Hepatocyte (in vitro differentiated cells): ENCODE measurements at places on chromosomes 12 and 14. TPM values are rescaled to one million over a fixed set of nuclear protein-coding genes. Genes with fewer than 3 reads are reported as not detected.

- DNase-seq, result peak; percentile 80
Measured at GRCh38 chr12:96239711-96240635, 45.8 kb downstream of the ELK3 start.

GRCh38 chr14:100410056-100410565 lies 87.0 kb downstream of the SLC25A47 start:
- DNase-seq, result no peak

DNA sequence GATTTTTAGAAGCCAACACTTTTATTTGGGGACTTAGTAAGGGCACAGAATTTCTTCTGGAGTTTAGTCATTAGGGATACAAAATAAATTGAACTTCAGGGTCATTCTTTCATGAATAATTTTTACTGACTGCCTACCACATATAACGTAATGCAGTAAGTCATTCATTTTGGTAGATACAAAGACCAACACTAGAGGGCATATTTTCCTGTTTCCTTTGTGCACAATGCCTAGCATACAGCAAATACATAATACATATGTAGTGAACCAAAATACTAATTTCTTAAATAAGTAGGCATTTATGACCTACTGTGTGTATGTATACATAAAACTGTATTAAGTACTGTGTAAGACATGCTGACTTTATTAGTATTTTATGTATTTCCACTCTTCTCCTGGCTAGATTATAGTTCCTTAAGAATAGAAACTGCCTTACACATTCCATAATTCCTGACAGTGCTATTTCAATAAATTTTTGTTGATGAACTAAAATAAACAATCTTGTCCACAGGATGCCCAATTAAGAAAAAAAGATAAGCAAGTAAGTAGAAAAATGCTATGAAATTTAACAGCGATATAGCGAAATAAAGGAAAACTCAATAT lies 47.9 kb downstream of the PPP1R12A start:
- DNase-seq, result peak; percentile 42

DNA sequence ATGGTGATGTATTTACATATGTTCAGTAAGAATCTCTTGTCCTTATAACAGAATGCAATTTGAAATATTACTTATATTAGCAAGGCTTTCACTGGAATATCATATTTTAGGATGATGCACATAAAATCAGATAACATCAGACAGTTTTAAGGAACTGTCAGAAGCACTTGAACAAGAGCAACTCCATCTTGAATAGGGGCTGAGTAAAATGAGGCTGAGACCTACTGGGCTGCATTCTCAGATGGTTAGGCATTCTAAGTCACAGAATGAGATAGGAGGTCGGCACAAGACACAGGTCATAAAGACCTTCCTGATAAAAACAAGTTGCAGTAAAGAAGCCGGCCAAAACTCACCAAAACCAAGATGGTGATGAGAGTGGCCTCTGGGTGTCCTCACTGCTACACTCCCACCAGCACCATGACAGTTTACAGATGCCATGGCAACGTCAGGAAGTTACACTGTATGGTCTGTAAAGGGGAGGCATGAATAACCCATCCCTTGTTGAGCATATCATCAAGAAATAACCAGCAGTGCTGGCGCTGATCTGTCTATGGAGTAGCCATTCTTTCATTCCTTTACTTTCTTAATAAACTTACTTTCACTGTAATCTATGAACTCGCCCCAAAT lies 27.6 kb upstream of the ETV6 start:
- DNase-seq, result no peak

DNA sequence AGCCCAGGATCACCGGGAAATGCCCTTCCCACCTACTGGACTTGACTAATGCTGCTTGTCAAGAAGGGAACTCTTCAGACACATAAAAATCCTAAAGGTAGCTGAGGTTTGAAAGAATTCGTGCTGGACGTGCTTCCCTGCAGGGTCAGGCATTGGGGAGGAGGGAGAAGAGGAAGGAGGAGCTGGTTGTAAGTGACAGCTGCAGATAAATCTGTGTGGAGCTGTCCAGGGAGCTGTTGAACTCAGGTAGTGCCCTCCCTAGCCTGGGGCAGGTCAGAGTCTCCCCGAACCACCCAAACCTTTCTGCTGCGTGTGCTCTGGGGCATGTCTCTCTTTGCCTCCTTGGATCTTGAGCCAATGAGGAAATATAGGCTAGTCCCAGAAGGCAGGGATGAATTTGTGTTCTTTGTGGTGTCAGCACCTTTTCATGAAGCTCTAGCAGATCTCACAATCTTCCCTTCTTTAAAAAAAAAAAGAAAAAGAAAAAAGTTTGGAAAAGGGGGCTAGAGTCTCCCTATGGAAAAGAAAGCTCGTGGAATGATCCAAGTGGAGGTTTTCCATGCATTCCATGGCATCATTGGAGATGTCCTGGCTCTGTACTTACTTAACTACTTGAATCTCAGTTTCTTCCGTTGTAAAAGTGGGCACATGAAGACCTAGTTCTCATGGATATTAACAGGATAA lies 23.6 kb upstream of the FOS start:
- DNase-seq, result peak; percentile 44

DNA sequence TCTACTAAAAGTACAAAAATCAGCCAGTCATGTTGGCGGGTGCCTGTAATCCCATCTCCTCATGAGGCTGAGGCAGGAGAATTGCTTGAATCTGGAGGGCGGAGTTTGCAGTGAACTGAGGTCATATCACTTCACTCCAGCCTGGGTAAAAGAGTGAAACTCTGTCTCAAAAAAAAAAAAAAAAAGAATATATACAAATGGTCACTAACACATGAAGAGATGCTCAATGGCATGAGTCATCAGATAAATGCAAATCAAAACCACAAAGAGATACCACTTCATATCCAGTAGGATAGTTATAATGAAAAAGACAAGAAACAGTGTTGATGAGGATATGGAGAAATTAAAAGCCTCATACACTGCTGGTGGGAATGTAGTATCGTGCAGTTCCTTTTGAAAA lies 33.6 kb upstream of the METAP2 start:
- no peak for DNase-seq

DNA sequence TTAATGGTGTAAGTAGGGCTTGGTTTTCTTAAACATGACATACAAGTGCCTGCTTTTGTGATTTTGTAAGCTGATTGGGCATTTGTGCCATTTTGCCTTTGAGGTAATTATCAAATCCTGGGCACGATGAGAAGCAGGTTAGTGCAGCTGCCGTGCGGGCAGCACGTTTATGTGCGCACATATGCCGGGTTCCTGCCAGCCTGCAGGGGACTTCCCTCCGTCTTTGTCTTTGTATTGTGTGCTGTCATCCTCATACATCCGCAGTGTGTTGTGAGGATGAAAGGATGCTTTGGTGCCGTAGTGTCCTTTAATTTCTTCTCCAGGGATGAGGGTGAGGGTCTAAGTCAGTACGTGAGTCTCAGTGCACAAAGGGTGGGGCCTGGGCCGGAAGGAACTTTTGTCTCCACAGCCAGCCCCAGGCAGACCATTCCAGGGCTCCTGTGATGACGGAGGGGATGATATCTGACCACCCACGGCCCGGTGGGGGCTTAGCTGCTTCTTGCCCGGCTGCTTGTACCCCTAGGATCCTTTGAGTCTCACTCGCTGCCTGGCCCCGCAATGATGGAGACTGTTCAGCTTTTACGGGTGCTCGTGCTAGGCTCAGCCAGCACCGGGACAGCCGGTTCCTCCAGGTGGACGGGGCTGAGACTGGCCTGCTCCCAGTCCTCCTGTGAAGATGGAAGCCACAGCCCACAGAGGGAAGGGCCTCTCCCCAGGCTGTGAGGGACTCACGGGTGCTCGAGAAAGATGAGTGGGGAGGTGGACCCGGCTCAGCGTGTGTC lies 54.6 kb downstream of the ADGRD1 start:
- DNase-seq, result no peak

- peak; percentile 20 for DNase-seq
Measured at GRCh38 chr12:14366209-14367039, 942 bp downstream of the ATF7IP start.

DNA sequence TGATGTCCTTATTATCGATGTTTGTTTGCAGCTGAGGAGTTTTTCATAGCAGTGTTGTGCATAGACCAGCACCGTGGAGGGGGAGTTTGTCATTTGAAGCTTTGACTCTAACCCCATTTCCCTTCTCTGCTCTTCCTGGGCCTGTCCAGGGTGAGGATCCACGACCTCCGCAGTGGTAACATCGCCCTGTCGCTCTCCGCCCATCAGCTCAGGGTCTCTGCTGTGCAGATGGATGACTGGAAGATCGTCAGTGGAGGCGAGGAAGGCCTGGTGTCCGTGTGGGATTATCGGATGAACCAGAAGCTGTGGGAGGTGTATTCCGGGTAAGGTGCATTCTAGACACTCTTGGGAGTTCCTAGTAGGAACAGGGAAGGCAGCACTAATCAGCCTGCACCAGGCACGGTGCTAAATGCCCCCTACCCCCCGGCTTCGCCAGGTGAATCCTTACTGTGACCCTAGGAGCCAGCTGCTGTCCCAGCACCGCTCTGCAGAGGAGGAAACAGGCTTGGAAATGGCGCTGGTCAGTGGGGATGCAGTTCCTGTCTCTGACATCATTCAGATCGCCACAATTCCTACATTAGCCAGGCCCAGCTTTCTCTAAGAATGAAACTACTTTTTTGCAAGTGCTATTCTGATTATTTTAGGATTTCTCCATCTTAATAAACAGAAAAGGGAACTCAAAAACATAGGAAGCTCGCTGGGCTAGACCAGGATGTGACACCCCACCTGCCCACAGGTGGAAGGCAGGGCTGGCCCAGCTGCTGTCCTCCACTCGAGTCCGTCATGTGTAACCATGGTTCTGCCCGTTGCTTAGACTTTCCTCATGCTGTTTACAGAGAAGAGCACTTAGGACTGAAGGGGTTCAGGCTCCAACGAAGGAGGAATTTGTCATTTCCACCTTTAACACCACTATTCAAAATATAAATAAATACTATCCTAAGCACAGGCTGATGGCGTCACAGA lies 74.9 kb downstream of the TESC start:
- DNase-seq, result no peak

DNA sequence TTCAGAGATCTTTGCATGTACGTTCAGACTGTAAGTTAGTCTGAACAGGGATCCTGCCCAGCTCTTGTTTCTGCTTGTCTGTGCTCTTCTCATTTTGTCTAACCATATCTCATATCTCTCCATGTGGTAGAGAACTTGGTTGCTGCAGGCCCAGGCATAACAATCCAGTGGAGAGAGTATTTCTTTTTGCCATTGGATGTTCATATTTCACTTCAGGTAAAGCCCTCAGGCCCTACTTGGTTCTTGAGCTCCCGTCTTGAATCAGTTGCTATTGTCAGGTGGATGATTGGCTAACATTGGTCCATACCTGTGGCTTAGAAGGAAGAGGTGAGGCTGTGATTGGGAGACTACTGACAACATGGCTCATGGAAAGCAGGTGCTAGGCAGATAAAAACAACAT lies 357.7 kb upstream of the FLRT2 start:
- DNase-seq, result no peak

DNA sequence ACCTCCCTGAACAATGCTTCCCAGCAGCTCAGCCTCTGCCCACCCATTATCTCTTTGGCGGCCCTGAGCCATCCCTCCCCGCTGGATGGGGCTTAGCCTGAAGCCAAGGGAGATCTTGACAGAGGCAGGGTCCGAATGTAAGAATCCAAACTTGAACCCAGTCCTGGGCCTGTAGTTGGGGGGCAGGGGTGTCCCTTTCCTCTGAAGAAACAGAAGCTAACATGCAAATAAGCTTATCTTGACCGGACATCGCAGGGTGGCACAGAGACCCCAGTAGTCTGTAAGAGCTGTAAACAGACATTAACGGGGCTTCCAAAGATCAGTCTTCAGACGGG lies 6.0 kb downstream of the DLK1 start:
- DNase-seq, result no peak

DNA sequence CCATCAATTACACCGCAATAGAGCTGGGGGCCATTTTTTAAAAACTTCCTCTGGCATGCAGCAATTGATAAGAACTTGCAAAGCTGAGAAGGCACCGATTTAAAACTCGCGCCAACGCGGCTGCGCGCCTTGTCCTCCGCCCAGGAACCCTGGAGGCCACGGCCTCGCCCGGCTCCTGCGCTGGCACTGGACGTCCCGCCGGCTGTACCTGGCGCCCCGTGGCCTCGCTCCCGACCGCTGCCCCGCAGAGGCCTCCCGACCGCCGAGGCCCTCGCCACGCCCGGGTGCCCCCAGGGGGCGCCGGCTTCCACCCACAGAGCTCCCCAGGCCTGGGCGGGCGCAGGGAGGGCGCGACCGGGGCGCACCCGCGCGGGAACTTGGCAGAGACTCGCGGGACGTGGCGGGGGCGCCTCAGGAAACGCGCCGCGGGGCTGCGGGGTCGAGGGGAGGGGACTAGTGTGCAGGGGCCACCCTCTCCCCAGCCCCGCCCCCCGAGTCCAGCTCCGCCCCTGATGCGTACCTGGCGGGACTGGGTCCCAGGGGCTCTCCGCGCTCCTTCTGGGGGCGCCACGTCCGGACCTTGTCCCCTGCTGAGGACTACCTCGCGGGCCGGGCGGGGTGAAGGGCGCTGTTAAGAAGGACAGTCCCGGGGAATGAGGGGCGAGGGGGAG lies 65.7 kb downstream of the TNFAIP2 start:
- peak; percentile 73 for DNase-seq

DNA sequence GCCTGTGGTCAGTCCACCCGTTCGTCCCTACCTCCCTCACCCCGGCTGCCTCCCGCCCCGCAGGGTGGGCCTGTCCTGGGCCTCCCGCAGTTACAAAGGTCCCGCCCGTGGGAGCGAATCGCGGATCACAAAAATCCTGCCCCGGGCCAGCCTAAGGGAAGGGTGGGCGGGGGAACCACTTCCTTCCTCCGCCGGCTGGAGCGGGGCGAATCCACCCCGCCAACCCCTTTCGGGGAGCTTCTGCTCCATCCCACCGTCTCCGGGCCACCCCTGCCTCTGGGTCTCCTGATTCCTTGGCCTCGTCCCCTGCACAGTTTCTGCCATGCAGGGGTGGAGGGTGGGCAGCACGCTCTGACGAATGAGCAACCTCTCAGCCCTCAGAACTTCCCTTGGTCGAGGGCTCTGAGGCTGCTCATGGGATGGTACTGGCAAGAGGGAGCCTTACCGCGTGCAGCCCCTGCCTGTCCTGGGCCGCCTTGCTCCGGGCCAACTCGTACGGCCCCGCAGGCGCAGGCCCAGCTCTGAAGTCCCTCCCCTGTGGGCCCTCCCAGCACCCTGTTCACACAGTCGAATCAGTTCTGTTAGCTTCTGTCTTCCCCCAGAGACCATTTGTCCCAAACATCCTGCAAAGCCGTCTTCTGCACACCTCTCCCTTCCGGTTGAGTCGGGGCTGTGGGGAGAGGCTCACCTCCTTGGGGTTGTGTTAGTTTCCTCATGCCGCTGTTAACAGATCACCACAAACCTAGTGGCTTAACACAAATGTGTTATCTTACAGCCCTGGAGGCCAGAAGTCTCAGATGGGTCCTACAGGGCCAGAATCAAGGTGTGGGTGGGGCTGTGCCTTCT lies 589 bp upstream of the HVCN1 start:
- peak; percentile 49 for DNase-seq

DNA sequence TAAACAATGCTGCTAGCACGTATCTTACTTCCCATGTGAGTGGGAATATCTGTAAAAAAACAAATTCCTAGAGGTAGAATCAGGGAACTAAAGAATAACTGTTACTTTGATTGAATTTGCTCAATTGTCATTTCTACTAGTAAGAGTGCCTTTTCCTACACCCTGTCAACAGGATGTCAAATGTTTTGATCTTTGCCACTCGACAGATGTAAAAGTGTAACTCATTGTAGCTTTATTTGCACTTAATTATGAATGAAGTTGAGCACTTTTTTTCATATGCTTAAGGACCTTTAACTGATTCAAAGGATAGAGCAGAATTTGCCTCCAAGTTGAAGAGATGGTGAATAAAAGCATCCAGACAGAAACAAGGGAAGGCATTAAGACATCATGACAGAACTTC lies 104.5 kb downstream of the PPP1R12A start:
- no peak for DNase-seq

Gene TSPAN11
- polyA plus RNA-seq, result 3.3 and 5.2 TPM in 2 replicates

Gene SLC25A29
- 73.1 and 106 TPM in 2 replicates for polyA plus RNA-seq

Gene GPRC5A
- polyA plus RNA-seq, result 80.4 and 97.0 TPM in 2 replicates

Gene PLA2G1B
- 14.7 and 18.8 TPM in 2 replicates for polyA plus RNA-seq

Gene SLCO1B1
- polyA plus RNA-seq, result 3.4 and 8.9 TPM in 2 replicates
